ENCODE measurements at places on chromosomes 5 and 9.

GRCh38 chr9:36136894-36137391, 410 bp downstream of the GLIPR2 start:
- peak overlapping the region; percentile 83 for H3K4me3 ChIP-seq
- DNase-seq, result no peak
- no peaks in the 10 kb centered on the region for H3K27me3 ChIP-seq
- no peaks in the 10 kb centered on the region for H3K4me1 ChIP-seq
- no peaks in the 10 kb centered on the region for H3K36me3 ChIP-seq

- H3K36me3 ChIP-seq, result no peaks in the 10 kb centered on the region
- no peak overlapping the region for H3K4me3 ChIP-seq
- H3K27me3 ChIP-seq, result no peaks in the 10 kb centered on the region
- H3K4me1 ChIP-seq, result no peaks in the 10 kb centered on the region
- no peak for DNase-seq
These were observed 72.5 kb downstream of the NDFIP1 start for GRCh38 chr5:142181096-142181495.

- no peak within 1 kb of the TSS for H3K27ac ChIP-seq
- no peaks in the 10 kb centered on the region for H3K36me3 ChIP-seq
- DNase-seq, result no peak
- H3K4me3 ChIP-seq, result no peak within 1 kb of the TSS
These were observed at the start of gene LCN15 for GRCh38 chr9:136764301-136764891. Gene LCN15 (minus strand): TSS chr9:136764518. CDS start chr9:136764488, 30 bp downstream.

- no peak overlapping the region for H3K4me3 ChIP-seq
- H3K36me3 ChIP-seq, result no peaks in the 10 kb centered on the region
- no peaks in the 10 kb centered on the region for H3K4me1 ChIP-seq
- DNase-seq, result no peak
These were observed 38.2 kb downstream of the PAPPA start for GRCh38 chr9:116191576-116192415.

DNA sequence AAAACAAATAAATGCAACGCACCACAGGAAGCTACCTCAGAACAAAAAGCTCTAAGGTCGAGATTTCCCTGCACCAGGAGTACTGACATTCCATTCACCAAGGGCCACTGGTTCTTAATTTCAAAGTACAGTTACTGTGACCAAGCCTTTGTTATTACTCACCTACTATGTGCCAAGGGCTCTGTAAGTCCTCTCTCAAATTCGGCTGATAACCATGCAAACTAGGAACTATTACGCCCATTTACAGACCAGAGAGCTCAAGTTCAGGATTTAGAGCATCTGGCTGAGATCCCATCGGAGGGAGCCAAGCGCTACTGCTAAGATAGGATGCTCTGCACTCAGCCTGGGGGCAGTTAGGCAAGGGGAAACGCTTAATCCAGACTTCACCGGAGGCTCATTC, 5.6 kb downstream of the MYO10 start:
- H3K4me1 ChIP-seq, result no peaks in the 10 kb centered on the region
- no peaks in the 10 kb centered on the region for H3K36me3 ChIP-seq
- DNase-seq, result no peak
- H3K4me3 ChIP-seq, result no peak overlapping the region
- no peak overlapping the region for H3K27ac ChIP-seq

All from breast epithelium (tissue), 4 donors.